GM19239 (cell line): ENCODE measurements at places on chromosomes 3 and 15.
A peak's percentile ranks its signal among the peaks of the same experiment; 100 is the strongest.

GRCh38 chr3:185537369-185537970 is 14.9 kb downstream of the LIPH start:
- DNase-seq, result peak; percentile 73

DNA sequence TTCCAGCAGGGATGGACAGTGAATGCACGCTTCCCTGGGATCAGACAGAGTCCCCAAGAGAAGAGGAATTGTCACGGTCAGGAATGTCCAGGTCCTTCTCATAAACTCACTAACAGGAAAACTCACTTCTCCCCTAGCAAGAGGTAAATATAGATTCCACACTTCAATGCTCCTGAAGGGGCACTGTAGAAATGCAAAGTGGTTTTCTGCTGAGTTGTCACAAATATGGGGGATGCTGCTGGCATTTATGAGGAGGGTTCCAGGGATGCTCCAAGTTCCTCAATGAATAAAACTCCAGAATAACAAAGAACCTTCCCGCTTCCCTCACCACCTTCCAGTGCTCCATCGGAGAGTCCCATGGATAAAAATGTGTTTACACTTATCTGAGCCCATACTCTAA is 423.4 kb downstream of the MAGI1 start:
- DNase-seq, result no peak

GRCh38 chr15:83015361-83015760 is 3.9 kb upstream of the C15orf40 start:
- no peak for DNase-seq

DNA sequence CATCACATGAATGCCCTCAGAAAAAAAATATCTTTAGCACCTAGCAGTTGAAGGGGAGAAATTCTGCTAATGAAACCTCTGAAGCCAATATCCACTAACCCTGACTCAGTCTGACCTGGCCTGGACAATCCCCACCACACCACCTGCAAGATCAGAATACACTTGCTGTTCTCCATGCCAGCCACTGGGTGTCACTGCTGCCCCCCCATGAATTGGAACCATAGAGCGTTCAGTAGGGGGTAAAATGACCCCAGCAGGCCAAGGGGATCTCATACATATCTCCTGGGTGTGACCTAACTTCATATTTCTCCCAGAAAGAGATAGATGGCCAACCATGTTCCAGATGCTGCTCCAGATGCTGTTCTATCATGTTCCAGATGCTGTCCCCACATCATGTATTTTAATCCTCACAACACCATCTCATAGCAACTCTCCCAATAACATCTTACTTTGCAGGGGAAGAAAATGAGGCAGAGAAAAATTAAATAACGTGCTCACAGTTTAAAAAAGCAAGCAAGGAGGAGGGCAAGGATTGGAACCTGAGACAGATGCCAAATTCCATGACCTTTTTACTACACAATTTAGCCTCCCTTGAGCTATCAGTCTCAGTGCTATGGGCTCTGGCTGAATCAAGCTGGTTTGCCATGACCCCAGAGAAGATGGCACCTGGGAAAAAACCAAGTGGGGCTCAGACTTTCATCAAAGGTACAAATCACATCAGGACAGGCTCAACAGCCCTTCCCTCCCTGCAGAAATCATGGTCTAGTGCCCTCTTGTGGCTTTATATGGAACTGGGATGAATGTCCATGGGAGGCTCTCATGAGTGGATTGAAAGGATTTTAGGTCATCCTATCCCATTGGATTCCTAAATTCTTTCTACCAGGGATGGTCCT is 12.4 kb downstream of the NTRK3 start:
- DNase-seq, result no peak

- no peak for DNase-seq
These were observed 81.0 kb downstream of the ASB7 start for GRCh38 chr15:100683434-100683833.

DNA sequence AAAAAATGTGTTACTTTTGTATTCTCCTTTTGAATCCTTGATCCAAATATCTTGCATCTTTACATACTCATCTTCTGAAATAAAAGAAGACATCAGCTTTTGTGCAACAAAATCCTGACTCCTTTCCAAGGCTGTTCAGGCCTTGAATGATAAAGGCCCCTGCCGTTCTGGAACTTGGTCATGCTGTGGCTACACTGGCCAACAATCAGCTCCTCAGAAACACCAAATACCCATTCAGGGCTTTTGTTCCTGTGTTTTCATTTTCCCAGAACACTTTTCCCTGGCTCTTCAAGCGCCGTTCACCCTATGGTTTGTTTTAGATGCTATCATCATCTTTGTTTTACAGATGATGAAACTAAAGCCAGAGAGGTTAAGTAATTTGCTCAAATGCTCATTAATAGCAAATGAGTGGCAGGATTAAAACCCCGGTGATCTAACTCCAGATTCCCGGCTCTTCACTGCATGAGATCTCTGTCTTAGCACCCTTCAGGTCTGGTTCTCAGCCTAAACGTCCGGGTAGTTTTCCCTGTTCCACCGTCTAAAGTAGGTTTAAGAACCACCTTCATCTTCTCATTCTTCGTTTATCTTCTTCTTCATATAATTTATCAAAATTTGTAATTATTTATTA is 58.3 kb downstream of the EPHA3 start:
- DNase-seq, result no peak

DNA sequence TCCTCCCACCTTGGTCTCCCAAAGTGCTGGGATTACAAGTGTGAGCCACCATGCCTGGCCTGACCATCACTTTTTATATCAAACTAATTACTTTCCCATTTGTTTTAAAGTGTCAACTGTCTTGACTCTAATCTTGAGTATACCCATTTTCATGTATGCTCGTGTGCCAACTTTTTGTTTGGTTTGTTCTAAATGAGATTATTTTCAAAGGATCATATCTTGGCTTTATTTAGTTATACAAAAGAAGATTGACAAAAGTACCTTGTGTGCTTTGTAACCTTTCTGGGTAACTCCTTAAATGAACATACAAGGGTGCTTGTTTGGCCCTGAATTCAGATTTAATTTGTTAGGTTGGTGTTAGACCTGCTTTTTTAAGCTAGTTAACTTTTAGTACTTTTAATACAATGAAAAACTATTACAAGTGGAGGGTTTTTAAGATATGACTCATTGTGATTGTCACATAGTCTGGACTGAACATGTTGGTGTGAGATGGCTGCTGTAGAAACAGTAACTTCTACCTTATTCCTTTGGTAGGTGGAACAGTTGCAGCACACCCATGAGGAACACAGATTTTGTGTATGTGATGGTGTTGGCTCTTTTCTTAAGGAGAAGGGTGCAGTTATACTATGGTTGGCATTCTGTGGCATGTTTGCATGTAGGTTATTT is 10.7 kb downstream of the KIF23 start:
- DNase-seq, result no peak

- DNase-seq, result peak; percentile 13
These were observed 42.9 kb upstream of the PLCL2 start for GRCh38 chr3:16841904-16842271.

GRCh38 chr15:25742776-25743547 is 120.2 kb downstream of the ATP10A start:
- DNase-seq, result no peak

- DNase-seq, result no peak
These were observed 138.7 kb upstream of the CADM2 start for GRCh38 chr3:84820126-84820525.

DNA sequence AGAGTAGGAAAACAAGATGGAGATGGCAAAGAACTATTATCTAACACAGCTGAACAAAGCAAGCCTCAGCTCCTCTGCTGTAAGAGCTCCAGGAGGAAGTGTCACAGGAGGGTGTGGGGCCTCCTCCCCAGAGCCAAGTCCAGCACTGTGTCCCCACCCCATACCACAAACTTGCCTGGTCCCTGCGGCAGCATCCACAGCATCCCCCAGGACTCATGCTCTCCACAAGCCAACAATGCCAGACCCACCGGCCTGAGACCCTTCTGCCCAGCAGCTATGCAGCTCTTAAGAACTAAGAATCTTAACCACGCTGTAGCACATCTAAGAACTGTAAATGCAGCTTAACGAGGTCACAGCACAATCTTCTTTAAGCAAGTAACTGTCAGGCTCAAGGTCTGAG is 9.1 kb downstream of the RBM15B start:
- no peak for DNase-seq

GRCh38 chr15:94395640-94396039 is 164.3 kb downstream of the MCTP2 start:
- DNase-seq, result no peak

DNA sequence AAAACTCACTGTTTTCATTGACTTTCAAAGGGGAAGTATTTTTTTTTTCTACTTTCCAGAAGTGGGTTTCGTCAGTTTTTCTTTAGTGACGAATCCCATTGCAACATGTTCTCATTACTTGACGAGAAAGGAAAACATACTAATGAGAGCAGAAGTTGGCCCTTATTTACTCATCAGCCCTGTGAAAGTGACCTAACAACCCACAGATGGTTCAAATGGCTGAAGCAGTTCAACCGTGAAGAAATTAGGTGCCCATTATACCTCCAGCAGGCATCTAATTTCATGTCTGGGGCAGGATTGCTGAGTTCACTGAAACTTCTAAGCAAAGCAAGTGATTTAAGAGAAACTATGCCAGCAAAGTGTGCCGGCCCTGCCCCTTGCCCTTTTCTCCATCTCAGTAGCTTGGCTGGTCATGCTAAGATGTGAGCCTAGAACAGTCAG is 9.0 kb downstream of the AQP9 start:
- no peak for DNase-seq

DNA sequence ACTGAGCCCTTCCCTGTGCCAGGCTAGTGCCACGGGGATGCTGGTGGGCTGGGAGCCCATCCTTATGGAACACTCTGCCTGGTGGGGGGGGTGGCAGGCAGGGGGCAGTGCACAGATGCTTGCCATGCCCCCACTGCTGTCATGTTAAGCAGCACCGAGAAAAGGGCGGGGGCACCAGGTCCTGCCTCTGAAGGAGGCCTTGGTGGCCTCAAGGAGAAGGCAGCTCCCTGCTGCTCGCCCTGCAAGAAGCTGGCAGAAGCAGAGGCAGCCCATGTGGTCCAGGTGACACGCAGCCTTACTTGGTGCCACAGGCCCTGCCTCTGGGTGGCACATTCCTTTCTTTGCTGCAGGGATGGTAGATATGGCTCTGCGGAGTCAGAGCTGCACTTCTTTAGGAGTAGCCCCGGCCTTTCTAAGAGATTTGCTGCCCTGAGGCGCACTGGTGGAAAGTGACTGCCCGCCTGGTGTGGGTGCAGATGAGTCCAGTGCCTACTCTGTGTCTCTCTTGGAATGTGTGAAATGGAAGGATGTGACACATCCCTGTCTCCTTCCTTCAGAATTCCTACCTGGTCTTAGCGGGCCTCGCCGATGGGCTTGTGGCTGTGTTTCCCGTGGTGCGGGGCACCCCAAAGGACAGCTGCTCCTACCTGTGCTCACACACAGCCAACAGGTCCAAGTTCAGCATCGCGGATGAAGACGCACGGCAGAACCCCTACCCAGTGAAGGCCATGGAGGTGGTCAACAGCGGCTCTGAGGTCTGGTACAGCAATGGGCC is 145.8 kb downstream of the LRRK1 start:
- DNase-seq, result no peak

GRCh38 chr3:101811875-101812274 is 32.9 kb downstream of the NXPE3 start:
- DNase-seq, result no peak

GRCh38 chr3:70926835-70927234 is 614.4 kb upstream of the MDFIC2 start:
- DNase-seq, result no peak

GRCh38 chr15:99130765-99131440 is 26.0 kb downstream of the SYNM start:
- DNase-seq, result no peak

GRCh38 chr15:47186075-47186474 is 531.2 kb upstream of the SEMA6D start:
- no peak for DNase-seq

- DNase-seq, result no peak
These were observed 674.0 kb downstream of the OTOL1 start for GRCh38 chr3:162170581-162170980.

DNA sequence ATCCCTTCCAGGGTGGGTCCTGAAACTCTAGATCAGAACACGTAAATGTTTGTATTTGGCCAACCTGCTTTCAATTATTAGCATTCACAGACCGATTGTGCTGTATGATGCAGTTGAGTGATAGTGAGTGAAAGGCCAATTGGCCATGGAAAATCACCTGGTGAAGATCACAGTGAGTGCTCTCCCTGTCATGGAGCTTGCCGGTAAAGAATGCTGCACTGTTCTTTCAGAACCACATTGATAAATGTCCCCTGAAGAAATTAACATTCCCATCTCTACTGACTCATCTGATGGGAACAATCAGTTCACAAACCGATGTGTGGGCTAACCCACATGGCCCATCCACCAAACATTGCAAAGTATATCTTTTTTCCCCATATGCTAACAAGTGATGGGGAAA is 324.8 kb upstream of the TBL1XR1 start:
- DNase-seq, result no peak

GRCh38 chr3:27545061-27545460 is 60.9 kb upstream of the SLC4A7 start:
- no peak for DNase-seq

GRCh38 chr15:48861813-48862431 is 16.0 kb upstream of the EID1 start:
- peak; percentile 44 for DNase-seq

DNA sequence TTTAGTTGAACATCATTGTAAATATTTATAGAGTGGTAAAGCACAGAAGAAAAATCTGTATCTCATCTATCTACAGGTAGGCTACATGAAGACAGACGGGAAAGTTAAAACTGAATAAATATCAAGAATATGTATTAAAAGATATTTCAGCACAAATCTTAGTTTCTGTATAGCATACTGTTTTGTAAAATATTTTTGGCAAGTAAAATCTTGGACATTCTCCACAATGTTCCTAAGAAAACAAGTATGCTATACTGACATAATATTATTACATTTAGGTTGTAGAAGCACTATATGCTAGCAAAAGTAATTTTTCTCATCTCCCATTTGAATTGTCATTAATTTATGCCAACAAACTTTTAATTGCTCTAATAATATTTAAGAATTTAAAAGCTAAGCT is 326.4 kb upstream of the ARL6 start:
- no peak for DNase-seq

GRCh38 chr15:70589728-70590127 is 173.6 kb downstream of the UACA start:
- no peak for DNase-seq

DNA sequence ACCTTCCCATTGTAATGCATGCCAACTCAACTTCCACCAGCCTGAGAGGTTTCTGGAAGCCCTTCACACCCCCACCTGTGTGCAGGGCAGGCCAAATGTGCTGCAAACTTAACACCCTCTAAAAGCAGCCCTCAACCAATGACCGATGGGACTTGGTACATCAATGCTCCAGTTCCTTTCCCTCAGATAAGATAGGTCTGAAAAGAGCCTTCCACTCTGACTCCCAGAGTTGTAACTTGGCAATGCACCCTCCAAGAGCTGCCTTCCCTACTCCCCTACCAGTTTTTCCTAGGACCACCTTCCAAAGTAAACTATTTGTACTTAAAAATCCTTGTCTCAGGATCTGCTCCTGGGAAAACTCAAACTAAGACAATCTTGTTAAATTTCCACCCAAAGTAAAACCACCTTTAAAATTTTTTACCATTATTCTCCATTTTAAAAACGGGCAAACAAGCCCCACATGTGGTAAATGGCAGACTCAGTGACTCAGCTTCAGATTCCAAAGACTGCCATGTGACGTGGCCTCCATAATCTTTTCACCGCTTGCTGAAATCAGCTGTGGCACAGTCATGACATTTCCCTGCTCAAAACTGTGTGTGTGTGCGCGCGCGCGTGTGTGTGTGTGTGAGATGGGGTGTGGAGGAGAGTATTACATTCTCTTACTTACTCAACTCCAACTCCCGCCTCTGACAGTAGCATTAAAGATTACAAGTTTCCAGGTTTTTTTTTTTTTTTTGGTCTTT is 17.2 kb downstream of the RASGRP1 start:
- DNase-seq, result no peak
